ENCODE measurements at places on chromosomes 2 and 18.

DNA sequence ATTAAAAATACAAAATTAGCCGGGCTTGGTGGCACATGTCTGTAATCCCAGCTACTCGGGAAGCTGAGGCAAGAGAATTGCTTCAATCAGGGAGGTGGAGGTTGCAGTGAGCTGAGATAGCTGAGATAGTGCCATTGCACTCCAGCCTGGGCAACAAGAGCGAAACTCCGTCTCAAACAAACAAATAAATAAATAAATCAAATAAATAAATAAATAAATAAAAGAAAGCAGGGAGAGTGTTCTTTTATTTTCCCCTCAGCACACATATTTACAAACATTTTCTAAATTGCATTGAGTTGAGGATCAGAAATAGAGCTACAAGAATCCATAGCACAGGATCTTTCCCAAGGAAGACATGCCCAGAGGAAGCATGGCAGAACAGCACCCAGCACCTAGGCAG, 71.9 kb downstream of the RIT2 start:
- DNase-seq, result no peak

DNA sequence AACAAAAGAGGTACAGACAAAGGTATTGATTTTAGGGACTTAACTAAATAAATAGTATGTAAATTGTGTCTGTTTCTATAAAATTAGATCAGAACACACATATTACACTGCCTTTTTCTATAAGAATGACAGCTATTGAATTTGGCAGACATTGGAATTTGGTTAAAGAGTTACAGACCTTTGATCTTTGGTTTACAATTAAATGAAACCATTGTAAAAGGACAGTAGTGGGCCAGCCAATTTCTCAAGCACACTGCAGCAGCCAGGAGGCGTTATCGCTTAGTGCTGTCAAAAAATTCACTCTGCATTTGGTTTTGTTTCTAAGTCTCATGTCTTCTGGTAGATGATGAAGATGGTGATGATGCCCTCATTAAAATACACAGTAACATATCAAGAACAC, 175.9 kb downstream of the NR4A2 start:
- peak; percentile 33 for DNase-seq

- DNase-seq, result no peak
Measured at GRCh38 chr2:160613466-160614153, 120.0 kb upstream of the RBMS1 start.

DNA sequence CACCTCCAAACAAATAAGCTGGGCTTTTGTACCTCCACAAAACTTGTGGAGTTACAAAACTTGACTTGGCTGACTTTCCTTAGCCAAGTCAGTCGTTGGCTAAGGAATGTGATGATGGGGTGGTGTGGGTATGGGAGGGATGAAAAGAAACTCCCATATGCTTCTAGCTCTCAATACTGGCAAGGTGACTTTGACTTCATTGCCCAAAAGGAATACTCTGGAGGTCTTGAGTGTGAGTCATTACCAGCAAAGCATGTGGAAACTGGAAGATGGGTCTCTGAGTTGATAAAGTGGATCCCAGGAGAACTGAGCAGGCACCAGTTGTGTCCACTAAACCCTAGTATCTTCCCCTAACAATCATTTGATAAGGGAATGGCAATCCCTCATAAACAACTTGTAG, 226.7 kb downstream of the GULP1 start:
- no peak for DNase-seq

DNA sequence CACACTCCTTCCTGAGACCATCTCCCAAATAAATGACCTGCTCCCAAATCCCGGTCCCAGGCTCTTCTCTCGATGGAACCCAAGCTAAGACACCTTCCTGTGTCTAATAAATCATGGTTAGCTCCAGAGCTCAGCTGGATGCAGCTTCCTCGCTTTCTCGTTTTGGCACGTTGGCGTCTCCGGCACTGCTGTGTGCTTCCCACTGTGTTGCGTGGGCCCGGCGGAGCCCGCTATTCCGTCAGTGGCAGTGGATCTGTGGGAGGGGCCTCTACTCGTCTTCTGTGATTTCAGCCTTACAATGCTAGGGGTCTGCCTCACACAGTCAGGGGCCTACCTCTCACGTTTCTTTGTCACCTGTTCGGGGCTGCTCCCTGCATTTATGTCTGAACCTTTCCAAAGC, 29.4 kb upstream of the YWHAQ start:
- no peak for DNase-seq

DNA sequence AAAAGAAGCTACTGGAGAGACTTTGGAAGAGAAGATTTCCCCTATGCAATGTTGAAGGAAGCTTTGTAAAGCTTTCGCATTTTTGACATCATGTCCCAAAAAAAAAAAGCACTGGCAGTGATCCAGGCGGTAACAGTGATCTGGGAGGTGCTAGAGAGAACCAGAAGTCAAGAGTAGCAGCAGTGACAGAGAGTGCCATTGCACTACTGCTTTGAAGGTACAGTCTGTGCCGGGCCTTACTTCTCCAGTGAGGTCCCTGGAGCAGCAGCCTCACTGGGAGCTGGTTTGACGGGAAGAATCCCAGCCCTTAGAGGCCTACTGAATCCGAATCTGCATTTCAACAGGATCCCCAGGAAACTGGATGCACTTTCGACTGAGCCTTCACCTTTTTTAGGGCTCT, 50.9 kb upstream of the ATL2 start:
- DNase-seq, result no peak
